HCEC 1CT (cell line): ENCODE measurements at places on chromosomes 4 and X.

GRCh38 chr4:36088542-36088941 lies 155.8 kb downstream of the ARAP2 start:
- DNase-seq, result no peak

GRCh38 chr4:150668824-150669223 lies 86.9 kb downstream of the MAB21L2 start:
- no peak for DNase-seq

- DNase-seq, result no peak
Observed at GRCh38 chr4:39384563-39384962, 18.4 kb upstream of the RFC1 start.

- no peak for DNase-seq
Observed at GRCh38 chrX:6244666-6245065, 16.0 kb upstream of the NLGN4X start.

DNA sequence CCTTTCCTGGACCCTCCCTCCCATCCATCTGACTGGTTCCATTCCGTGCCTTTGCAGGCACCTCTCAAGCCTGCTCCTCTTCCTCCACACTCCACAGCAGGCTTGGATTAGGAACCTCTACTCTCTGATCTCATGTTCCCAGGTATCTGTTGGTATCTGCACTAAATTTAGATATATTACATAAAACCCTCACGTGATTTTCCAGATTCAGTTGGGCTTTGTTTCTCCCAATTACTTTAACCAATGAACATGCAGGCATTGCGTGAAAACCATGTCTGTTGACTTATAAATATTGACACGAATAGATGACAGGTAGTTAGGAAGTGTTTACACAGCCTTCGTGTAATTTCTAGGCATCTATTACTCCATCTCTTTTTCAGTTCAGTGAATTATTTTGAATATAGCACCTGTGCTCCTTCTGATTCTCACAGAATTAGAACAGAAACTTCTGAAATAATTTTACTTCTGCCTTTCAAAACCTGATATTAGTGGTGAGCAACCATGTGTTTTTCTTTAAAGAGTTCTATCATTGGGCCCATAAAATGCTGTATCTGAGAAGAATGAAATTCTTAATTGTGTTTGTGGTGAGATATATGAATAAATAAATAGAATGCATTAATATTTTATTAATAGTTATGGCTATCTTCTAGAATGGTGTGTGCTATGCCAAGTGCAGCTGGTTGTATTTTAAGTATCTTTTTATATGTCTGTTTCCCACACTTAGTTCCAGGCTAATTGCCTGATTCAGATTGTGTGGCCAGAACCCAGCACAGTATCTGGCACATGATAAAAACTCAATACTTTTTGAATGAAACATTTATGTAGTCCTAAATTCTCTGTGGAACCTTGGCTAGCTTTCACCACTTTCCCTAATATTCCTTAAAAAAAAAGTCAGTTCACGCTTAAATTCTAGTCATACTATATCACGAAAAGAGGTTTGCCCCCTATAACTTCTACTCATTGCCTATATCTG lies 304.8 kb downstream of the QDPR start:
- DNase-seq, result no peak

- DNase-seq, result no peak
Observed at GRCh38 chr4:14267373-14268060, 640.0 kb upstream of the BOD1L1 start.

- no peak for DNase-seq
Observed at GRCh38 chr4:177464026-177464425, 21.8 kb upstream of the AGA start.

GRCh38 chr4:77022560-77023179 lies 53.1 kb downstream of the CCNI start:
- peak; percentile 35 for DNase-seq

DNA sequence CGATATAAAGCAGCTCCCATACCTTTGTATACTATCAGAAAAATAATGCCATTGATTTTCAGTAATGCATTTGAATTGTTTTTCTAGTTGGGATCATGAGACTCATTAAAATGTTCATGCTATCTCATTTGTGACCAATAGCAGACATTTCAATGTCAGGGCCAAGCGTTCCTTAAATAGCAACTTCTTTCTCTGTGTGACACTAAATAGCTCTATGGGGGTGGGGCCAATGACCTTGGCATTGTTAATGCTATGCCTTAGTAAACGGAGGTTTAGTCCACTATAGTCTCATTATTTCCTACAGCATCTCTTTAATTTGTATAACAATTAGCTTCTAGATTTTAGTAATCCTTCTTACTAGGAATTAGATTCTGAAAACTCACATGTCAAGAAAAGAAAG lies 48.6 kb upstream of the ARHGAP24 start:
- no peak for DNase-seq

DNA sequence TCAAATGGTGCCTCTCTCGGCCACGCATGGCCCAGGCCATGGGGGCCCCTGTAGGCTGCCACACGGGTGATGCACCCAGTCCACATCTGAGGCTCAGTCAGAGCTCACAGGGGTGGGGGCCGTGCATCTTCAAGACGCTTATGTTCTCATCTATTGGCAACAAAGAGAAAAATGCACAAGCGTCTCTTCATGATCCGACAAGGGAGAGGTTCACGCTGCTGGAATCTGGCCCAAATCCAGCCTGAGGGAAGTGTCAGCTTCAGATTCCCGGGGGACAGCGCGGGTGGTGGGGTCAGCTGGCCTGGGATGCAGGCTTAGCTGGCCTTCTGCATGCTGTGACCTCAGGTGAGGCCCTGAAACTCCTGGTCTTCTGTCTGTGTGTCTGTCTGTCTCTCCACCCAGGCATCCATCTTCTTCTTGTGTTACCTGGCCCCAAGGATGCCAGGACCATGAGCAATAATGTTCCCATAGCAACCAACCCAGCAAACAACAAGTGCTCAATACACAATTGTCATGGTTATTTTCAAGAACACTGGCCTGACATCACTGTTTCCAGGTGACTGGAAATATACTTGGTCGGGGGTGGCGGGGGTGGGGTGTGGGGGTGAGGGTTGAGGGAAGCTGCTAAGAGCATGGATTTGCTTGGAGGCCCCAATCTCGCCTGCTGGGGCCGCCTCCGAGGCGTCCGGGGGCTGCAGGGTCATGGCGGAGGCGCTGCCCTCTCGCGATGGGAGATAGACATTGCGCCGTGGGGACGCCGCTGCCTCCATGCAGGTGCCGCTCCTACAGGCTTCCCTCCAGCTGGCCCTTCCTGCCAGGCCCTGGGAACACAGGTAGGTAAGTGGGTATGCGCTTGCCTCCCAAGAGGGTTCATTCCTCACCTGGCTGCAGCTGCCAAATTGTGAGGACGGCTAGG lies 48.3 kb downstream of the ABLIM2 start:
- DNase-seq, result no peak

GRCh38 chr4:16160457-16160856 lies 65.8 kb downstream of the TAPT1 start:
- DNase-seq, result no peak

DNA sequence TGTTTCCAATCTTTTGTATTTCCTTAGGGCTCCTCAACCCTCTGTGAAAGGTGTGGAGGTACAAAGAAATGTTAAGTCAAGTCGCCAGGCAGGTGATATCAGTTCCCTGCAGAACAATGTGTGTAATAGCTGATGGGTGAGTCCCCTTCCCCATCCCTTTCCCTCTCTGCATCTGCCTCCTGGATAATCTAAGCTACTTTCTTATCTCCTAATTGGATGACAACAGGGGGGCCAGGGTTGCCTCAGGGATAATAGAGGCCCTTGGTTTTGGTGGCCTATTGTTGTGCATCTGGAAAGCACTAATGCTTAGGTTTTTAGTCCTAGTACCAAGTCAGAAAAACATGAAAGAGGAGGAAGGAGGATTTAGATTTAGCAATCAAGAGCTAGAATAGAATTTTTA lies 29.1 kb downstream of the MAGED1 start:
- DNase-seq, result no peak

DNA sequence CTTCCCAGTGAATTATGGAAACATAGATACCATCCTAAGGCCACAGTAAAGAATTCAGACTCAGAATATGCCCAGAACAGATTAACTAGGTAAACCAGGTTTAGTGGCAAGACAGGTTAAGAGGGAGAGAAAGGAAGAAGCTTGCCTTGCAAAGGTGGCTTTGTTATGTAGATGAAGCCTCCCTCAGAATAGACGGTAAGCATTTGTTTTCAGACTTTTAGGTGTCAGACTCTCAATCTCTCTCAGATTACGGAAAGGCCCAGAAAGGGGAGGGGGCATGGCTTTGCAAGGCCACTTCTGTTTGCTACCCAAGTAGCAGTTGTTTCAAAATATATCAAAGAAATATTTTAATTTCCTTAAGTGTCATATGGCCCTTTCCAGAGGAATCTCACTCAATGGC lies 457.1 kb upstream of the BOD1L1 start:
- DNase-seq, result no peak

DNA sequence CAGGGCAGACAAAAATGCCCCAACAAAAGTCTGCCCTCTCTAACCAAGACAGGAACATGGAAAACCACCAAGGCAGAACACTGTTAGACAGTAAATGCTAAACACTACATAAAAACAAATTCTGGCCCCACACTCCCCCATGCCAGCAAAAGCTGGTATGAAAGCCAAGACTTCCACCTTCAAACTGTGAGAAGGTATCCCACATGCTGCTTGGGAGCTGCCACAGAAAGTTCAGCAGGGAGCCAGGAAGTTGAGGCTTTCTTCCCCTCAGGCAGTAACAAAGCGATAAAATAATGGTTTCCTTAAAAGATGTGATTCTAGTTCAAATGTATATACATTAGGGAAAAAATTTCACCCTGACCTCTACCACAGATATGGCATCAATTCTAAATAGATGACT lies 770.4 kb upstream of the NDST4 start:
- DNase-seq, result no peak

DNA sequence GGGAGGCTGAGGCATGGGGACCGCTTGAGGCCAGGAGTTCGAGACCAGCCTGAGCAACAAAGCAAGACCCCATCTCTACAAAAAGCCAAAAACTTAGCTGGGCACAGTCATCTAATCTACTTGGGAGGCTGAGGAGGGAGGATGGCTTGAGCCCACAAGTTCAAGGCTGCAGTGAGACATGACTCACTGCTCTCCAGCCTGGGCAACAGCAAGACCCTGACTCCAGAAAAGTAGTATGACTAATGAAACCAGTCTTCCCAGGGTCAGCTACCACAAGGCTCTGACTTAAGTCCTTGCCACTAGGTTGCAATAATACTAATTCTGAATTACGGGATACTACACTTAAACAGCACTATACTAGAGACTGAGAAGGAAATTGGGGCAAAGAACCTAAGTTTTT lies 33.1 kb downstream of the ERVMER34-1 start:
- no peak for DNase-seq

GRCh38 chr4:14800977-14801376 lies 201.3 kb upstream of the CPEB2 start:
- DNase-seq, result no peak

DNA sequence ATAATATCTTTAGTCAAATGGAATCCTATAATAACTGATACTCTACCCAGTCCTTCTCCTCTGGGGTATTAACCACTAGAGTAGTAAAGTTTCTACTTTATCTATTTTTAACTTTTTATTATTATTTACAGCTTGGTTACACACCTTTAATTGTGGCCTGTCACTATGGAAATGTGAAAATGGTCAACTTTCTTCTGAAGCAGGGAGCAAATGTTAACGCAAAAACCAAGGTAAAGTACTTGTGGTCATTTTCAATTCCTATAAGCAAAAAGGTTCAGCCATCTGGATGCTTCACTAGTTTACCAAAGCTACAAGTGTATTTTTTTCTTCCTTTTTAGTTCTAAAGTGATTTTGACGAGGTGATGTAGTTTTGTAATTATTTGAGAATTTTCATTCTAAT lies 238.8 kb downstream of the ANK2 start:
- DNase-seq, result no peak

DNA sequence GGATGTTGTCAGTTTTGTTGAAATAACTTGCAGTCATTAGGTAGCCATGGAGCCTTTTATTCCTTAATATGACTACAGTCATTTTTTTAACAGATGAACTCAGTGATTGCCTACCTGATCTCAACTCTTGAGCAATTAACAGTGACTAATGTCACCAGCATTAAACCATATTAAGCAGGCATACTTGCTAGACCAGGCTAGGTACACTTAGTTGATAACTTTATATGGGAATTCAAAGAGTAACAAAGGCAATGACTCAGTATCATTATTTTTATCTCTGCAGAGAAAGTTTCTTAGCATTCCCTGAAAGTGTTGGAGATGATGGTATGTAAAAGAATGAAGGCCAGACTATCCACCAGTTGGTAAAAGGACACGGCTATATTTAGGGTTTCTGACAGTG lies at the start of gene C4orf54:
C4orf54 (minus strand) TSS at position 31 of the 400 bp plus-strand sequence. CDS start 3,180 bp downstream, outside the sequence.
- no peak for DNase-seq

DNA sequence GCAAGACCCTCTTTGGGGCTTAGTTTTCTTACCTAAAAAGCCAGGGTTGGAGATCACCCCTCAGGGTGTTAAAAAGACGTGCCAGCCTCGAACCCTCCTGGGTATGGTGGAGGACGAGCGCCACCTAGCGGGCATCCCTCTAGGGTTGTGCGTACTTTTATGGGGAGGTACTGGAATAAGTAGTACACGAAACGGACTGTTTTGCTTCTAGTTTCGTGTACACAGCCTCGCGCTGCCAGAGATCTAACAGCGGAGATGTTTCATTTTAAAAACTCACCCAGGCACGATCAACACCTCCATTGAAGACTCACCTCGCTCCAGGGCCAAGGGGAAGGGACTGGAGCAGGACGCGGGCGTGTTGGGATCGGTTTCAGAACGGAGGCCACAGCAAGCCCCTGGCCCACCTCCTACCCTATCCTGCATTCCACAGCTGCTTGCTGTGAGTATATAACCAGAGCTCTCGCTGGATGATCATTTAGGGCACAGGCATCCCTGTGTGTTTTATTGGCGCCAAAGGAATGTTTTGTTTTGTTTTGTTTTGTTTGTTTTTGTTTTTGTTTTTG lies 4.8 kb upstream of the NKX3-2 start:
- peak; percentile 62 for DNase-seq

DNA sequence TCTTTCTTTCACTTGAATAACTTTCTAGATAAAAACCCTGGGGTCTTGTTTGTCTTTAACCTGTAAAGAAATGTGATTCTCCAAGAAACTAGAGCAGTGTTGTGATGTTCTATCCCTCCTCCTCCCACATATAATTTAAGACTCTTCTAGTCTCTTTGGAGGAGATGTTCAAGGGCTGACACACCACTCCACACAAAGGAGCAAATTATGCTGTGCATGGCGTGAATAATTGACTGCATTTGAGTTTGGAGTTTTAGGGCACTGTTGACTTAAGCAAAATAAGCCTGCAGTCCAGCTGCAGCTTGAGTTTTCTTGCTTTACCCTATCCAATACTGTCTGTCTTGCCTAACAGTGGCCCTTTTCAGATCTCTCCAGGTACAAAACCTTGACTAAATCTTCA lies 119.7 kb downstream of the CHRDL1 start:
- DNase-seq, result no peak
